ENCODE measurements at places on chromosomes 4 and X.

DNA sequence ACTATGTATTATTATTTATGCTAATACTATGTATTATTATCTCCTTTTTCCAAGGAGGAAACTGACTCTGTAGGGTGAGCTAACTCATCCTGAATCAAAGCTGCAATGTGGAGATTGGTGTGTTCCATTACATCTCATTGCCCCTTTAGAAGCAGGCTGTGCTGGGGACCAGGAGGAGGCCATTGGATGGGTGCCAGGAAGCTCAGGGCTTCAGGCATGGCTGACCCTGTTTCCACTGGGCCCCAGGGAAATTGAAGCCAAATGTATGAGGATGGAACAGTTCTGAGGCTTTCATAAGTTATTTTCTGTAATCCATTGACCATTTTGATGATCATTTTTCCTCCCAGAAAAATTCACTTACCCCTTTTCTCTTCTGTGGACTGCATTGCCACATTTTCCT, 418.8 kb upstream of the ZFP42 start:
- no peak overlapping the region for H3K27ac ChIP-seq
- no peak for DNase-seq
- H3K36me3 ChIP-seq: no peaks in the 10 kb centered on the region
- H3K4me3 ChIP-seq: no peak overlapping the region

DNA sequence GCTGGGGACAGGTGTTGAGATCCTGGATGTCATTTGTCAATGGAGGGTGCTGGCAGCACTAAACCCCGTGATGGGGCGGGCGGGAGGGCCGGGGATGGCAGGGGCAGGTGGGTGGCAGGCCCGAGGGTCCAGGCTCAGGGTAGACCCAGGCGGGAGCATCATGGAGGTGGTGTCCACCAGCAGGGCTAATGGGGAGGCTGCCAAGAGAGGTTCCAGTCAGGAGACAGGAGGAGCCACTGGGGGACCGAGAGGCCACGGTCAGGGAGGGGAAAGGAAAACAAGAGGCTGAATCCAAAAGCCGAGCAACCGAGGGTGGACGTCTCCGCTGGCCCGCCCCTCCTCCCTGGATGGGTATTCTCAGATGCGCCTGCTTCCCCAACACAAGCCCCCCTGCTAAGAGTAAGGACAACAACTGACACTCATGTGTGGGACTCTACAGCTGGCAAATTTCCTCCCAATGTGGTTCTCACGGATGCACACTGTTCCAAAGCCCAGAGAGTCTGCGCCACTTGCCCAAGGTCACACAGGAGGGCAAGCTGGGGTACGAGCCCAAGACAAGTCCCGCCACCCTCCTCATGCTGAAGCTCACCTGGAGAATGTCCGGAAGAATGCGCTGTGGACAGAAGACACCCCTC, 132.0 kb downstream of the CPZ start:
- no peak overlapping the region for H3K4me3 ChIP-seq
- no peak overlapping the region for H3K27ac ChIP-seq
- H3K27me3 ChIP-seq: peaks cover 13% of the 10 kb centered on the region
- no peaks in the 10 kb centered on the region for H3K4me1 ChIP-seq

GRCh38 chr4:156942991-156943390, 28.6 kb downstream of the PDGFC start:
- H3K4me1 ChIP-seq: no peaks in the 10 kb centered on the region
- no peaks in the 10 kb centered on the region for H3K36me3 ChIP-seq
- no peak overlapping the region for H3K4me3 ChIP-seq
- no peak for DNase-seq
- no peaks in the 10 kb centered on the region for H3K27me3 ChIP-seq

- no peaks in the 10 kb centered on the region for H3K27me3 ChIP-seq
- no peak for DNase-seq
- H3K4me3 ChIP-seq: no peak overlapping the region
- no peaks in the 10 kb centered on the region for H3K36me3 ChIP-seq
- no peaks in the 10 kb centered on the region for H3K4me1 ChIP-seq
These were observed 16.1 kb downstream of the MSMO1 start for GRCh38 chr4:165343353-165344191.

DNA sequence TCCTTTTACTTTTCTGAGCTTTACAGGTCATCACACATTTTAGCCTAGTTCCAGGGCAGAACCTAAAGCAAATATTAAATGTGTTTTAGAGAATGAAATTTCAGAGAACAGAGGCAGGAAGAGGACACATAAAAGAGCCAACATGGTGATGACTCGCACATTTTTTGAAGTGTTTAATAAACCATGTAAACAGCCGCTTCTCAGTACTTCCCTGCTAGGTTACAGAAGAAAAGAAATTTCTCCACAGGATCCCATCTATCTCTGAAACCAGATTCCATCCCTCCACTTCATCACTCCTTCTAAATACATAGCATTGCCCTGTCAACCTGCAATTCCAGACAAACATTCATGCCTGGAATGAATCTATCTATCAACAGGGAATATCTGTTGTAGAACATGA, 949.5 kb upstream of the PCDH7 start:
- no peaks in the 10 kb centered on the region for H3K36me3 ChIP-seq
- H3K27ac ChIP-seq: no peak overlapping the region
- H3K4me3 ChIP-seq: no peak overlapping the region
- DNase-seq: no peak
- H3K27me3 ChIP-seq: no peaks in the 10 kb centered on the region

- DNase-seq: no peak
- peak overlapping the region; percentile 98 for H3K27ac ChIP-seq
- H3K36me3 ChIP-seq: peaks cover 5% of the 10 kb centered on the region
- H3K4me1 ChIP-seq: peaks cover 40% of the 10 kb centered on the region
These were observed 1.1 kb upstream of the USP38 start for GRCh38 chr4:143183513-143184216.

GRCh38 chrX:131650637-131651410, 107.0 kb downstream of the OR13H1 start:
- peaks cover 5% of the 10 kb centered on the region for H3K27me3 ChIP-seq
- no peak overlapping the region for H3K4me3 ChIP-seq
- no peaks in the 10 kb centered on the region for H3K36me3 ChIP-seq
- no peaks in the 10 kb centered on the region for H3K4me1 ChIP-seq
- no peak overlapping the region for H3K27ac ChIP-seq

GRCh38 chr4:40178672-40179071, 18.2 kb upstream of the RHOH start:
- no peak for DNase-seq
- no peaks in the 10 kb centered on the region for H3K36me3 ChIP-seq
- no peak overlapping the region for H3K4me3 ChIP-seq

DNA sequence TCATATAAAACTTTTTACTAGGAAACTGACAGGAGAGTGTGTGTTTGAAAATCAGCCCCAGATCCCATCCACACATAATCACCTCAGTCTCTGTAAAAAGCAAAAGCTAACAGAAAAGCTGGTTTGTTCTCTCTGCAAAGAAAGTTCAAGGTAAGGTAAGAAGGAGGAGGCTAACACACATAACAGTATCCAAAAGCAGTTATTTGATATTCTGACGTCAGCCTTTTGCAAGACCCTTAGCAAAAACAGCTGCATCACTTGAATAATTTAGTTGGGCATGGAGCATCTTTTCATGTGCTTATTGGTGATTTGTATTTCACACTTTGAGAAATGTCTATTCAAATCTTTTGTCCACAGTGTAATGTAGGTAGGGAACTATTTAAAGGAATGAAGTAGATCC, 5.5 kb downstream of the TCEAL9 start:
- H3K36me3 ChIP-seq: peaks cover 2% of the 10 kb centered on the region
- no peak for DNase-seq
- peaks cover 7% of the 10 kb centered on the region for H3K27me3 ChIP-seq
- H3K4me1 ChIP-seq: peaks cover 2% of the 10 kb centered on the region
- H3K27ac ChIP-seq: no peak overlapping the region

DNA sequence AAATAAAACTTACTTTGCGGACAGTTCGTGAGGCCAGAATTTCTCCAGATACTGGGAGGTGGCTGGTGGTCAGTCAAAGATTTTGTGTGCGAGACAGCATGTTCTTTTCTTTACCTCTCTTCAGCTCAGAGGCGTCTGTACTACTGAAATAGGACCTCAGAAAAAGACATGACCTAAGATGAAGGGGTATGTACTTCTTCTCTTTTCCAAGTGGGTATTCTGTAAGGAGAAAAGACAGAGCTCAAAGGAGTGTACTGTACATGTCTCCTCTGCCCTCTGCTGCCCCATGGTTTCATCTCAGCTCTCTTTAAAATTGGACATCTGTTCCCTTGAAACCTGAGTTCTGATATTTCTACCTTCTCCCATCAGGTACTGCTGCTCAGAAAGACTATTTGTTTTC, 38.1 kb downstream of the SEPTIN11 start:
- no peak for DNase-seq
- H3K27ac ChIP-seq: peak overlapping the region; percentile 51
- peaks cover 55% of the 10 kb centered on the region for H3K4me1 ChIP-seq
- H3K4me3 ChIP-seq: no peak overlapping the region

GRCh38 chrX:19347916-19348315, 4.2 kb downstream of the PDHA1 start:
- H3K4me1 ChIP-seq: peaks cover 14% of the 10 kb centered on the region
- no peak overlapping the region for H3K27ac ChIP-seq
- DNase-seq: no peak
- H3K36me3 ChIP-seq: peaks cover 3% of the 10 kb centered on the region
- H3K4me3 ChIP-seq: no peak overlapping the region
